Spleen (tissue), 13 donors: ENCODE measurements at places on chromosomes 1 and 21.

- no peak for DNase-seq
Observed at GRCh38 chr1:113813218-113813617, 942 bp upstream of the RSBN1 start.

- DNase-seq: no peak
Observed at GRCh38 chr1:77829851-77830250, 50.4 kb downstream of the MIGA1 start.

DNA sequence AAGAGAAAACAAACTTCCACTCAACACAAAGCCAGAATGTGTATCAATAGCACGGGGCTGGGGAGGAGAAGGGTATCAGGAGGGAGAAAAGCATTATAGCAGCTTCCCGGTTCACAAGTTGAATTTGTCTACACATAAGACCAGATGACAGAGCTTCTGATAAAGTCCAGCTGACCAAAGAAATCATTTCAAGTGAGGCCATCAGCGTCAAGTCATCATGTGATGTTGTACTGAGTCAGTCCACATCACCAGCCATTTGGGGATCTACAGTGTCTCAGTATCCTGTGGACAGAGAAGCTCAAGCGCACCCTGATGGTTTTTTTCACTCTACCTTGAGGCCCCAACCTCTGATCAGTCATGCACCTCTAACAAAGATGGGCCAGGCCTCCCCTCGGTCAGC is 33.0 kb downstream of the SETD4 start:
- no peak for DNase-seq

DNA sequence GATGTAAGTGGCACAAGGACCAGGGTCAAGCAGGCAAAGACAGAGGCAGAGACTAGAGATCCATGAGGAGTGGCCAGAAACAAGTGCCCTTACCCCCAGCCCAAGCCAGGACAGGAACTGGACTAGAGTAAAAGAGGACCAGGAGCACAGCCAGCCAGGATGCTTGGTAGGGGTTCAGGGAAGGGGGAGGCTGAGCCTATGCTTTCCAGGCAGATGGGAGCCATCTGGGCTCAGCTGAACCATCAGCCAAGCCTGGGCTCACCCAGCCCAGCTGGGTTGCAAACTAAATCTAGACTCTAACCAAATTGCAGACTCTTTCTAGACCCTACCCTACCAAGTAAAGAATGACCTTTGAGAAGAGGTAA is 15.2 kb downstream of the PDZK1IP1 start:
- DNase-seq: no peak

DNA sequence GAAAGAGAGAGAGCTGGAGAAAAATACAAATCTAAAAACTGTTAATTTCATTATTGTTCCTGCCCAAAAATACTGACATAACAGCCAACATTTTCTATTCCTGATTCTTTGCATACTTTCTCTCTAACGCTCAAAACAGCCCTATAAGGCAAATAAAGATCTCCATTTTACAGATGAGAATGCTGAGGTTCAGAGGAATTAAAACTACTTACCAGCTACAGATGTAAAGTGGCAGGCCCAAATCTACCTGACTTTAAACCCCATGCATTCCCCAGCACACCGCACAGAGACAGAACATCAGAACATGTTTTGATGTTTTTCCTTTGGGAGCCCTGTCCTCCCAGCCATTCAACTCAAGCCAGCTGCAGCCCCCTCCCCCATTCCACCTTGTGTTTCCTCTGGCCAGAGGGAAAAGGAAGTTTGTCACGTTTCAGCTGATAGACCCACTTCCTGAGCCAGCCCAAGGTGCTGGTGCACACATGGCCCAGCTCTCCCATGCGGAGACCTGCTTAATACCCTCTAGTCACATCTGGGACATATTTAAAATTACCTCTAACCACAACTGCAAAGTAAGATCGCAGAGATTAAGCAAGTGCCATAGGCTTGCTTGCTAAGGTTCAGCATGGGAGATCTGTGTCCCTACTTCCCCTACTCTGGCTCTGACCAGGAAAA is 133.1 kb upstream of the NFIA start:
- no peak for DNase-seq
